ENCODE measurements at places on chromosomes 12 and 14. TPM values are rescaled to one million over a fixed set of nuclear protein-coding genes. Genes with fewer than 3 reads are reported as not detected.

DNA sequence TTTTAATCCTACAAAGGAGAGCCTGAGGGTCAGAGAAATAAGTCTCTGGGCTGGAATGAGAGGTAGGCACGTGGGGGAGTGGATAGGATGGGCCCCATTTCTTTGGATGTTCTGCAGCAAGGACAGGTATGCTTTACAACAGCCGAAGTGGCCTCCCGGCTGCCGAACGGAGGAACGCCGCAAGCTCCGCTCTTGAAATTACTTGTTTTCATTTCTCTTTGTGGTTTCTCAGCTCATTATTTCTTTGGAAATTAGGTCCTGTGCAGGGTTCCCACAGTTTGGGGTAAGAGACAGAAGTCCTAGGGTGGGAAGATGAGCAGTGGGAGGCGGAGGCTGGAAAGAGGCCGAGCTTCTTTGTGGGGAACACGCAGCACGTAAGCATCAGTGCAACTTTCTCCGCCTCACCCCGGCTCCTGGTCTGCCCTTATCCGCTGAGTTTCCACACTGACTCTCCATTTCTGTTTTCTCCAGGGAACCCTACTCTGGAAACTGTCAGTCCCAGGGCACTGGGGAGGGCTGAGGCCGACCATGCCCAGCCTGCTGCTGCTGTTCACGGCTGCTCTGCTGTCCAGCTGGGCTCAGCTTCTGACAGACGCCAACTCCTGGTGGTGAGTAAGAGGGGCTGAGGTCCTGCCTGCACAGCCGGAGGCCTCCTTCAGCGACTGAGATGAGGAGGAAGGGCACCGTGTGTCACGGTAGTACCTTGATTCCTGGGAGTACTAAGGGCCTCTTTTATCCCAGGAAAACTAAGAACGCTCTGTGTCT is 2.0 kb downstream of the WNT5B start:
- no peak overlapping the region for H3K27ac ChIP-seq
- peaks cover 6% of the 10 kb centered on the region for H3K36me3 ChIP-seq
- peaks cover 19% of the 10 kb centered on the region for H3K4me1 ChIP-seq
- no peak overlapping the region for H3K4me3 ChIP-seq
- peak; percentile 77 for DNase-seq

GRCh38 chr14:89853936-89854693 is 100.4 kb downstream of the EFCAB11 start:
- peaks cover 20% of the 10 kb centered on the region for H3K4me1 ChIP-seq
- no peak overlapping the region for H3K4me3 ChIP-seq
- H3K36me3 ChIP-seq: no peaks in the 10 kb centered on the region

RNASE9 gene
- not detected for total RNA-seq

- H3K4me3 ChIP-seq: peak overlapping the region; percentile 66
- H3K27me3 ChIP-seq: peaks cover 10% of the 10 kb centered on the region
- peaks cover 11% of the 10 kb centered on the region for H3K36me3 ChIP-seq
- DNase-seq: peak; percentile 13
- peaks cover 18% of the 10 kb centered on the region for H3K4me1 ChIP-seq
- peak overlapping the region; percentile 34 for H3K27ac ChIP-seq
These were observed 1.2 kb downstream of the NTN4 start for GRCh38 chr12:95789126-95790032.

CDH24 gene
- total RNA-seq: 3.6 TPM

DNA sequence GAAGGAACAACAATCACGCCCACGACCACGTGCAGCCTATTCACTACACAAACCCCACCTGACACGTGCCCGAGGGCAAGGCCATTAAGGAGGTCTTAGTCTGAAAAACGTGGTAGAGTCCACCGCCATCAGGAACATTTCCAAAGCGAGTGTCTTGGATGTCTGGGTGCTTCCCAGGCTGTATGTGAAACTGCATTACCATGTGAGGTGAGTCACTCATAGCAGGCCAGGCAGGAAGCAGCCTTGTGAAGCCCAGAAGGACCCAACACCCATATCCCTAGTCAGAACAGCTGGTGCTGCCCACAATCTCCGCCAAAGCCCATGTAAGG is 3.3 kb upstream of the KRT79 start:
- DNase-seq: peak; percentile 91
- peaks cover 8% of the 10 kb centered on the region for H3K27me3 ChIP-seq
- no peak overlapping the region for H3K4me3 ChIP-seq
- H3K36me3 ChIP-seq: no peaks in the 10 kb centered on the region
- peaks cover 18% of the 10 kb centered on the region for H3K4me1 ChIP-seq

GRCh38 chr14:24079491-24080141 is 8.3 kb downstream of the CPNE6 start:
- no peak overlapping the region for H3K27ac ChIP-seq
- H3K27me3 ChIP-seq: peaks cover 93% of the 10 kb centered on the region
- H3K4me3 ChIP-seq: no peak overlapping the region
- H3K36me3 ChIP-seq: no peaks in the 10 kb centered on the region
- DNase-seq: no peak
- peaks cover 2% of the 10 kb centered on the region for H3K4me1 ChIP-seq

- peaks cover 5% of the 10 kb centered on the region for H3K4me1 ChIP-seq
- H3K27me3 ChIP-seq: no peaks in the 10 kb centered on the region
- H3K36me3 ChIP-seq: no peaks in the 10 kb centered on the region
- no peak overlapping the region for H3K4me3 ChIP-seq
These were observed 11.0 kb upstream of the PTPRB start for GRCh38 chr12:70648191-70648590.

DNA sequence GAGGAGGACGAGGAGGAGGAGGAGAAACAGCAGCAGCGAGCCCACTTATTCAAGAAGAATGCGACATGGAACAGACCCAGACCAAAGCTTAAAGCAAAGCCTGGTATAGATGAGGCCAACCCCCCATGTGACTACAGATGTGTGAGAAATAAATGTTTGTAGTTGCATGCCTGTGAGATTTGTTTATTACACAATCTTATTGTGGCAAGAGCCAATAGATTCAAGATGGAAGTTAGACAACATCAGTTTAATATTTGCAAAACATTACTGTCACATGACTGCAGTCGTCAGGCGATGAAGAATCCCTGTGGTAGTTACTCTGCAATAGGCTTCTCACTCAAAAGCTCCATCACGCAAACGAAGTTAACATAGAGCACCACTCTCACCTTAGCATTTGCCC is 17.2 kb upstream of the SLC35F4 start:
- no peaks in the 10 kb centered on the region for H3K36me3 ChIP-seq
- no peaks in the 10 kb centered on the region for H3K27me3 ChIP-seq
- no peaks in the 10 kb centered on the region for H3K4me1 ChIP-seq
- DNase-seq: no peak
- no peak overlapping the region for H3K4me3 ChIP-seq

GPR84 gene
- total RNA-seq: not detected

HOXC9 gene
- not detected for total RNA-seq

- H3K36me3 ChIP-seq: no peaks in the 10 kb centered on the region
- H3K4me3 ChIP-seq: no peak overlapping the region
- no peaks in the 10 kb centered on the region for H3K4me1 ChIP-seq
- DNase-seq: peak; percentile 13
These were observed 17.5 kb downstream of the DYRK4 start for GRCh38 chr12:4579305-4580102.
